ENCODE measurements at places on chromosomes 1 and 21.

GRCh38 chr1:7590426-7590790 is 180.7 kb upstream of the VAMP3 start:
- DNase-seq, result no peak

GRCh38 chr1:121483961-121484424 is 299.2 kb downstream of the SRGAP2C start:
- no peak for DNase-seq

GRCh38 chr1:33117440-33118085 is 36.6 kb downstream of the AZIN2 start:
- DNase-seq, result no peak

DNA sequence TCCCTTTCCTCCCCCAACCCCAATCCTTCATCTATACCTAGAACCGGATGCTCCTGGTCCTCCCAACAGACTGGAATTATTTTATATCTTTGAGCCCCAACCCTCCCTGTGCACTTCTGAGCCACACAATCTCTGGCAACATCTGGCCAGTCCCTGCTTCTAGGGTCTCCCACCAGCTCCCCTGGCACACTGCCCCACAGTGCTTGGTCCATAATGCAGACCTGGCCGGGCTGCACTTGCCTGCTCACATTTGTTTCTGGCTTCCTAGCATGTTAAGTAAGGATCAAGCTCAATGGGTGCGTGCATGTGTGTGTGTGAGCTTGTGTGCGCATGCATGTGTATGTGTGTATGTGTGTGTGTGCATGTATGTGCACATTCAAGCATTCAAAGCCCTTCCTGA is 8.8 kb downstream of the TRIM62 start:
- no peak for DNase-seq

DNA sequence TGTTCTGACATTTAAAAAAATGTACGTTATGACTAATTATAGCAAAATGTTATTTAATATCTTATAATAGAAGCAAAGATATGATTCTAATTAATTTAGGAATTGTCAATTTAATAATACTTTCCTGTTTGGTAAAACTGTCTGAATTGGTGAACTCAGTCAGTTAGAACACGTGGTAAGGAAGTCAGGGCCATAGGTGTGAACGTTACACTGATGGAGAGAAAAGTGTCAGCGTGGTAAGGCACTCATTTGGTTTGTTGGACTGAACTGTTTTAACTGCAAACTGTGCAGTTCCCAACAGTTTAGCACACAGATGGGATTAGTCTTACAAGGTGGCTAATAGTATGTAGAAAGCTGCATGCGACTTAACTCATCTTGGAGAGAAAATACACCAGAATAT is 102.9 kb downstream of the EPB41 start:
- no peak for DNase-seq
